ENCODE measurements at places on chromosomes 5 and 9.

DNA sequence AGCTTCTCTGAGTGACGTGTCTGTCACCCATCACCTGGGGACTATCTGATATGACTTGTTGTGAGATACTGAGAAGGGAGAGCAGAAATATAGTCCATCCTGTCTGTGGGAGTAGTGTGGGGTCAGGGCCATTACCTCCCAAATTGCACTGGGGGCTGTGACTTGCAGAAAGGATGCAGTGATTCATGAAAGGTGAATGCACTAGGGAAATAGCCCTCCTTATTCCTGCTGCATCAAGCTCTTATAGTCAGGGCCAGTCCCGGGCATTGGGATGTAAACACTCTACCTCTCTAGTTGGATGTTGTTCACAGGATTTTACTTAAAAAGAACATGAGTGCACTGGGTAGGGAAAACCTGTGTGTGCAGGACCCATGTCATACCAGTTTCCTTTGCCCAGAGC lies 124.8 kb downstream of the STK32A start:
- no peak for DNase-seq

- no peak for DNase-seq
These were observed 365.3 kb upstream of the CLINT1 start for GRCh38 chr5:158224253-158224652.

DNA sequence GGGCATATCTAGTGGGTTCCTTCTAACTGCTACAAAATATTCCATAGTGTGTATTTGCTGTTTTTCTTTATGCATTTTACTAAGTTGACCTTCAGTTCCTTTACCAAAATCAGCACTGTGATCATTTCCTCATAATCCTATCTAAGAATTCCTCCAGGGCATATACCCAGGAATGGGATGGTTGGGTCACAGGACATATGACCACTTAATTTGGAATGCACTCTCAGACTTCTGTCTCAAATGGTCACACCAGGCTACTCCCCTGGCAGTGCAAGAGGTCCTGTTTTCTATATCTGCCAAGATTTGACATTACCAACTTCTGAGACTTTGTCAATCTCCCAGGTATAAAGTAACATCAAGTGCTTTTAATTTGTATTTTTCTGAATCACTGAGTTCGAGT lies 63.9 kb downstream of the ADAMTS12 start:
- DNase-seq: no peak

- no peak for DNase-seq
These were observed 15.7 kb upstream of the INPP5E start for GRCh38 chr9:136455043-136456002.

DNA sequence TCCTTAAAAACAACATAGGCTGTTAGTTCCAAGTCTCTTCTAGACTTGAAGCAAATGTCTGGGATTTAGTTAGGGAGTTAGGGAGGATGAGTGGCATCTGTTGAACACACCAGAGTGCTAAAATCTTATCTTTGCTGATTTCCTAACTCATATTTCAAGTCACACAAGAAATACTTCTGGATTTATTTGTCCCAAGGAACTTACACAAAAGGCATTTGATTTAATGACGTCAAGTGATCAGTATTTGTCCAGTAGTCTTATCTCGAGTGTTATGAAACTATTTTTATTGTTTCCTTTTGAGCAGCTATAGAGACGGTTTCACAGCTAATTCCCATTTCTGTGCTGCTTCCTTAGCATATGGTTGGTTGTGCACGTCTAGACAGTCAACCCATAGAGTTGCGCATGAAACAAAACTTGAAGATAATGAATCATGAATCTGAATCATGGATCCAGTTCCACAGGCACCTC lies 140.5 kb upstream of the TUT7 start:
- DNase-seq: no peak

GRCh38 chr9:133882849-133883755 lies 109.0 kb downstream of the VAV2 start:
- peak; percentile 77 for DNase-seq

DNA sequence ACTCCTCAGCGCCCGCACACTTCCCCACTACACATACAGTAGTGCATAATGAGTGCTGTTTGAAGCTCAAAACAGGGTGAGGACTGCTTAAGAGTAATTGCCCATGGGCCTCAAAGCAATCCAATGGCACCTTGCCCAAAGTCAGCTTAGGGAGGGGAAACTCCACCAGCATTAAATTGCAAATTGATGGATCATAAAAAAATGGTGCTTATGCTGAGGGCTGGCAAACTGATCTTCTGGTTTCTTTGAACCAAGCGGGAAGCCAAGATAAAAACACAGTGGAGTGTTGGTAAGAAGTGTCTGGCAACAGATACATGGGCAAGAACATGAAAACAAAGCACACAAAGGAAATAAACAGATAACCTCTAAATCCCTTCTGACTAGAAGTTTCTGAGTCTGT lies 28.0 kb downstream of the TLE1 start:
- peak; percentile 61 for DNase-seq

DNA sequence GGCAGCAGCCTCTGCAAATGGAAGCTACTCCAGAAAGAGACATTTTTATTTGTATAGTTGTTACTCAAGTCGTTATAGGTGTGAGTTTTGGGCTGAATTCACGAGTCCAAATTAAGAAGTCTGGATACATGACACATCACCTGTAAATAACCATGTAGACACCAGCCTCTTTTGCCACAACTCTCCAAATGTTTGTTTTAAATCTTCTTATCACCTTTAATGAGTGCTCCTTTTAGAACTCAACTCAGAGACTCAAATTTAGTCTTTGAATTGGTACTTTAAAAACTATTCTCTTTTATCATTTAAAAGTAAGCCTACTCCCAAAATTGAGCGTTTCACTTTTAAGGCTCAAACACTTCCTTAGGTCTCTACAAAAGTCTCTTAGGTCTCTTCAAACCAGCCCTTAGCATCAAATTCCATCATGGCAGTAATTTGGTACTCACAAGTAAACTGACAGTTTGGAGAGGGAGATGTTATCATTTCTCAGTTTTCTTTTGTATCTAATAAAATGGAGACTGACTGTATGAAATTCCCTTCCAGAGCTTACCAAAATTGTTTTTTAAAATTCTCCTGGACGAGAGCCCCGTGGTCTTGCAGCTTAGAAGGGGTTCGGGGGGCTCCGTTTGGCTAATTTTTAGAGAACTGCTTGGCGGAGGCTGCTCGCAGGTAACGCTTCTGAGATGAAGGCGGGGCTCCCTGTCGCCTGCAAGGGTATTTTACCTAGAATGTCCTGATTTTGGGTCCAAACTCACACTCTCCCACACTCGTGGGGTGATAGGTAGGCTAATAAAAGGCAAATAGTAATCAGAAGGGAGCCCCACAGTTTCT lies 194.6 kb downstream of the MEF2C start:
- DNase-seq: no peak

DNA sequence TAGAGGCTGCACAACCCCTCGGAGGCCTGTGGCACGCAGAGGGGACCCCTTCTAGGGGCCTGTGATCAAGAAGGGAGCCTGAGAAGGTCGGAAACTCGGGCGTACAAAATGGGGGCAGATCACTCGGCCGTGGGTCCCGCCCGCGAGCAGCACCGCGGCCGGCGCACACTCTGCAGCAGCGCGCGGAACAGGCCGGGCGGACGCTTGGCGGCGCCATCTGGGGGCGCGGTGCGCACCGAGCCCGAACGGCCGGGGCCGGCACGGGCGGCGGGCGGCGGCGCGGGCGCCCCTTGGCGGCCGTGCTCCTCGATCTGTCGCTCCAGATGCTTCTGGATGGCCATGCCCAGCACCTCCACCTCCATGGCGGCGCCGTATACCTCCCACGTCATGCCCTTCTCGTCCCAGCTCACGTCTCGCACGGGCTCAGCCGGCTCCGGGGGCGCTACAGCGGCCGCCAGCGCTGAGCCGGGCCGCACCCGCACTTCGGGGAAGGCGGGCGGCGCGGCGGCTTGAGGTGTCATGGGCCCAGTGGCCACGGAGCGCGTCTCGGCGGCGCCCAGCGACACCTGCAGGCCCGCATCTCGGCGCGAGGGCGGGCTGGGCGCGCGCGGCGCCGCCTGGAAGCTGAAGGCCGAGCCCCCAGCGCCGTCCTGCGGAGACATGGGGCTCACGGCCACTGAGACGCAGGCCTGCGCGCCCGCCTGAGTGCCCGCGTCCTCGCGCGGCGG lies 13.1 kb downstream of the GPRIN1 start:
- no peak for DNase-seq

GRCh38 chr5:128123936-128124335 lies 40.4 kb downstream of the SLC12A2 start:
- DNase-seq: no peak

GRCh38 chr9:122125509-122126330 lies 32.6 kb upstream of the TTLL11 start:
- DNase-seq: no peak
